NCI-H1436 (cell line): ENCODE measurements at places on chromosomes 16 and 17.

DNA sequence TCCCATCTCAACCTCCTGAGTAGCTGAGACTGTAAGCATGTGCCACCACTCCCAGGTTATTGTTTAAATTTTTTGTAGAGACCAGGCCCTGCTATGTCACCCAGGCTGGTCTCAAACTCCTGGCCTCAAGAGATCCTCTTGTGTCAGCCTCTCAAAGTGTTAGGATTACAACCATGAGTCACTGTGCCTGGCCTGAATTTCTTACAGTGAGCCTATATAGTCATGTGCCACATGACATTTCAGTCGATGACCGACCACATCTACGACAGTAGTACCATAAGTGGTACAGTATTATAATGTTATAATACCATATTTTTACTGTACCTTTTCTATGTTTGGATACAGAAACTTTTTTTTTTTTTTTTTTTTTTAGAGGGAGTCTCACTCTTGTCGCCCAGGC is 195.3 kb downstream of the STX8 start:
- no peak for DNase-seq

- DNase-seq: no peak
Observed at GRCh38 chr16:83666449-83666848, 141.3 kb upstream of the HSBP1 start.

DNA sequence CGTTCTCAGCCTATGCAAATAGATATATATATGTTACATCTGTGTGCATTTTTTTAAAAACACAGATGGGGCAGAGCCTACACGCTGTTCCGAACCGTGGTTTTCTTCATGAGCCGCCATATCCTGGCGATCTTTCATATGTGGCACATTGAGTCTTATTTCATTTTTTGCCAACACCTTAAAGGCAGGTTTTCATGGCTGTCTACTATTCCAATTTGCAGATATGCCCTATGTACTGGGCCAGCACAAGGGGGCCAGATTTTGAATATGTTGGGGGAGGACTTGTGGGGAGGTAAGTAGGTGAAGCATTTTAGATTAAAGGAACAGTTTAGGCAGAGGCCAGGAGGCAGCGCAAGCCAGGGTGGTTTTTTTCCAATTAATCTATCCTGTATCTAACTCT is 16.0 kb downstream of the WFDC1 start:
- DNase-seq: no peak

- no peak for DNase-seq
Observed at GRCh38 chr16:1277151-1277598, 21.3 kb downstream of the TPSD1 start.
